Left hindlimb (tissue), 1 donor: ENCODE measurements at places on chromosomes 1 and 21.
A peak's percentile ranks its signal among the peaks of the same experiment; 100 is the strongest.

GRCh38 chr1:226635456-226635941 is 86.9 kb downstream of the STUM start:
- DNase-seq = peak; percentile 25

DNA sequence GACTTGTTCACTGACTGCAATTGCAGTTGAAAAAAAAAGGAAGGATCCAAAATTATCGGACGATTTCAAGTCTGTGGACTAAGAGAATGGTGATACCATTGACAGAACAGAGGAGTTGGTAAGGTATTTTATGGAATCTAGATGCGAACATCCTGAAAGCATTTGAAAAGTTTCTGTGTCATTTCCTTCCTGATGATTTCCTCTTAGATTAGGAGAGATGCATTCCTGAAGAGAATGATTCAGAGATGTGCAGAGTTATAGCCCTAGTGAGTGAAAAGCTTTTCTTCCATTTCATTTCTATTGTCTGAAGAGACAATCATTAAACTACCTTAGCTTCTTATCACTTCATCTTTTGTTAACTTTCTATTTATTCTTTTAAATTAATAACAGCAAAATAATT is 200.0 kb downstream of the KCNK2 start:
- no peak for DNase-seq

DNA sequence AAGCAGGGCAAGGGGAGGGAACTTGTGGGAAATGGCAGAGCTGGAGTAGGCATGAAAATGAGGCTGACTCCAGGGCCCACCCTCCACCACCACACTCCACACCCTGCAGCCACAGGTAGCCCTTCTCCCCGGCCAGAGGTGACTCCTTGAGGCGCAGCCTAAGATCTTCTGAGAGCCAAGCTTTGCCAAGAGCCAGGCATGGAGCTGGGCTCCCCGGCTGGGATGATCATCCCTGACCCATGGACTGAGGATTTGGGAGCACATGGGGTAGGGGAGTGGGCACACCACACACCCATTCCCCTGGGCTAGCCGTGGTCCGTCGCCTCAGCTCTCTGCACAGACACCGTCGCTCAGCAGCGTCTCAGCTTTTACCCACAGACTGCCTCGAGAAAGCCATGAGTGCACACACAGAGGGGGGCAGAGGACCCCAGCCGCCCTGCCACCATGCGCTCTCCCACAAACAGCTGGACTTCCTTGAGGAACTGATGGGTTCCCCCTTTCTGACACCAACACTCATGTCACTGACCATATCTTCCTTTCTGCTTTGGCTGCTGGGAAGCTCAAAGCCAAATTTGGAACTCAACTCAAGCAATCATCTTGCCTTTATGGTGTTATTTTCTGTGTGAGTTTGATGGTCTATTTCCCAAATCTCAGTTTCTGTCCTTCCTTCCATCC is 123.6 kb upstream of the RUNX3 start:
- no peak for DNase-seq

- no peak for DNase-seq
Observed at GRCh38 chr1:19844731-19845495, 29.8 kb upstream of the RNF186 start.

GRCh38 chr1:21344750-21345443 is 54.6 kb upstream of the ECE1 start:
- no peak for DNase-seq
